Sigmoid colon (tissue), 7 donors: ENCODE measurements at places on chromosomes 3 and 15.

DNA sequence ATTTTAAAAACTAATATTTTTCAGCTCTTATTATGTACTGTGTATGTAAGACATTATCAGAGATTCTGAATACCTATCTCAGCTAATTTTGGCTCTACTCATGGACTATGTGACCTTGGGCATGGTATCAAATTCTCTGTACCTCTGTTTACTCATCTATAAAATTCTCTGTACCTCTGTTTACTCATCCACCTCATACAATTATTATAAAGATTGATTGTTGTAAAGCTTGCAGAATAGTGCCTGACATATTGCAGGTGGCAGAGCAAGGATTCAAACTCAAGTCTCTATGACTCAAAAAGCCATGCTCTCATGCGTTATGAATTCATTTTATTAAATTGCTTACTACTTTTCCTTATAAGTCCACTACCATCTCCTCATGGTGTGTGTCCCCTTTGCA lies 151.9 kb upstream of the ARL6 start:
- DNase-seq: no peak

DNA sequence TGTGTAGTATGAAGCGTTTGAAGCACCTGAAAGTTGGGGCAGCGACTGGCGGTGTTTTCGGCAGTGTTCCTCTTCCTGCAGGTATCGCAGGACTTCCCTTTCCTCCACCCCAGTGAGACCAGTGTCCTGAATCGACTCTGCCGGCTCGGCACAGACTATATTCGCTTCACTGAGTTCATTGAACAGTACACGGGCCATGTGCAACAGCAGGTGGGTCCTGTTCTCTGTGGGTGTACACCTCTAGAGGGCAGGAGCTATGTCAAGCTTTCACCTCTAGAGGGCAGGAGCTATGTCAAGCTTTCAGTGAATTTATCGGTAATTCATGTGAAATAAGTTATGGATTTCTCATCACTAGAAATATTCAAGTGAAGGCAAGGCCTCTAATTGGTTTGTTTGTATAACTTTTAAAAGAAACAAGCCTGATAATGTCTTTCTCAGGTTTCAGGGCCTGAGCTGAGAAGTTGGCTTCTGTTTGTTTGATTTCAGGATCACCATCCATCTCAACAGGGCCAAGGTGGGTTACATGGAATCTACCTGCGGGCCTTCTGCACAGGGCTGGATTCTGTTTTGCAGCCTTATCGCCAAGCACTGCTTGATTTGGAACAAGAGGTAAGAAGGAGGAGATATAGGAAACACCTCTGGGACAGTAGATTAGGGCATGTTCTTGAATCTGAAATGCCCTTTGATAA lies 5.3 kb downstream of the TUBGCP4 start:
- no peak for DNase-seq

DNA sequence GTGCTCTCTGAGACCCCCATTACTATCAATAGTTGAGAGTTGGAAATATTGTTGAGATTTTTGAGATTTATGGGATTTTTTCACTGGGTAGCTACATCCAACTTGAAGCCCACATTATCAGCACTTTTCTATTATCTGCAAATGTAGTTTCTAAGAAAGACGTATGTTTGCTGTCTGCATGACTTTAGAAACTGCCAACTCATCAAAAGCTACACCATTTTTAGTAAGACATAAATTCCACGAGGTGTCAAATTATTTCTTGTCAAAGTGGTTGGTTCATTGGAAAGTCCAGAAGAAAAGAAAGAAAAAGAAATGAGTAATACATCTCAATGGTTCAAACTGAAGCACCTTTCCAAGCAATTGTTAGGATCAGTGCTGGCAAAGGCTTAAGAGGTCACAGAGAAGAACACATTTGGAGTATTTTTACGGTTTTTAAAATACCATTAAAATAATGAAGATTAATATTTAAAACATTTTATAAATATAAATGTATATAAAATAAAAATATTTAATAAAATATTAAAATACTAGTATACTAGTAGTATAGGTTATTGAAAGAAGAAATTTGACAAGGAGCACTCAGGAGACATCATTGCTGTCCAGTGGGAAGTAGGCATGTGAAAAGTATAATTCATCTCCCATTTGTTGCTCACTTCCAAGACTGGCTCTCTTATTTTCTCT lies 463.5 kb downstream of the TAFA4 start:
- no peak for DNase-seq

GRCh38 chr3:154971341-154971740 lies 108.8 kb upstream of the MME start:
- DNase-seq: no peak
